ENCODE measurements at places on chromosomes 6 and 20.
A peak's percentile ranks its signal among the peaks of the same experiment; 100 is the strongest.

GRCh38 chr20:11509776-11510175 is 407.9 kb upstream of the BTBD3 start:
- DNase-seq: no peak

- peak; percentile 41 for DNase-seq
Observed at GRCh38 chr6:111793711-111794111, 79.5 kb downstream of the FYN start.

DNA sequence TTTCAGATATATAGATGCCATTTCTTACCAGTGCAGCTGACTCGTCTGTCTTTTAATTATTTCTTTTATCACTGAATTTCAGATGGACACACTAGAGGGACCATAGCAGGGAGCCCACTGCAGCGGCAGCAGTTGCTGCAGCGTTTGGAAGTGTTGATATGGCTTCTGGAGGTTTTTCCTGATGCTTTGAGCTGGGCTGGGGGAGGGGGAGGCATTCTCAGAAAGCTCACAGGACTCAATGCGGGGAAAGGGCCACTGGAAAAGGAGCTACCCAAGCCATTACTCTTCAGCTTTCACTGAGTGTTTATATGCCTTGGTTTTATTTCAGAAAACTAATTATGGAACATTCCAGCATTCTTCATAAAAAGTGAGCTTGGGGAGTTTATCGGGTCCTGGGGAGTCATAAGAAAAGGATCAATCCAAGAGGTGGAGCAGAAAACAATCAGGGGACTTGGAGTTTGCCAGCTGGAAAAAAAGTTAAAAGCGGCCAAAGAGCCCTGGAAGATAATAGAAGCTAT is 740.4 kb upstream of the FLRT3 start:
- no peak for DNase-seq

- no peak for DNase-seq
Observed at GRCh38 chr6:107870381-107870780, 46.3 kb upstream of the SCML4 start.

DNA sequence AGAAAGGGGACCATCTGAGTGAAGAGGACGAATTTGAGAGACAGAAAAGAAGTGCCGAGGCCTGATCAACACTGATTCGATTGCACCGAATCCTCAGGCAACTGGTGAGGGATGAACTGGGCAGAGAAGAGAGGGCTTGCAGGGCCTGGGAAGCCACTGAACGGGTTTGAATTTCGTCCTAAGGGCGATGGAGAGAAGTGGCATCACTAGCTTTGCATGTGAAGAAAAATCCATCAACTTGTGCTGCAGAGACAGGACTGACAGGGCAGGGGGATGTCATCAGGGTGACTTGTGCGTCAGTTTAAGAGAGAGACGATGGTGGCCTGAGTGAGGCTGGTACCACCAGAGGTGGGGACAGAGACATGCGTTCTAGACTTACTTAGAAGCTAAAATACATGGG is 73.7 kb upstream of the SLC22A23 start:
- DNase-seq: no peak

DNA sequence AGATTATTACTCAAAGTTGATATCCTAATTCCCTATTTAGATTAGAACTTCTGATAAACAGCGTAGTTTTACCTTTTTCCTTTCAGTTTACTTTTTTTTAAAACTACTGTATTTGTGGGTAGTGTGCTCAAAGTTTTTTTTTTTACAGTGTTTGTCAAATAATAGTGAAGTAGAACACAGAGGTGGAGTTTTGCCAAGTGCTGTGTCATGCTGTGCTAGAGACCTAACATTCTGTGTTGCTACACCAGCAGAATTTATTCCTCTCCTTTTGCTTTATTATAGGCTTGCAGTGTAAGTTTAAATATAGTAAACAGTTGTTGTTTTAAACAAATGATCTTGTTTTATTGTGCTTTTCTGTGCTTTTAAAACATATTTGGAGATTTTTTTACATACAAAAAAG is 125.4 kb downstream of the HIVEP1 start:
- DNase-seq: no peak

DNA sequence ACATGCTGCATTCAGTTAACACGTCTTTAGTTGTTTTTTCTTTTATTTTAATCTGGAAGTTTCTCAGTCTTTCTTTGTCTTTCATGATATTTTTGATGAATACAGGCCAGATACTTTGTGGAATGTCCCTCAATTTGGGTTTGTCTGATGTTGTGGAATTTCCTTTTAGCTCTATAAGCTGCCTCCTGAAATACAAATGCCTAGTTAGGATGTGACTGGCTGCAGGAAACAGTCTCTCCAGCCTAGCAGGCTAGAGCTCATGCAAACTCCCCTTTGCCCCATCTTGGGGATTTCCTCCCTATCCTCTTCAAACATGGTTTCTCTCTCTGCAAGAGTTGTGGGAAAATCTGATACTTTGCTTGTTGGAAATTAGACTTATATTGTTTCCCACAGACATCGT is 89.3 kb upstream of the JAG1 start:
- DNase-seq: no peak

DNA sequence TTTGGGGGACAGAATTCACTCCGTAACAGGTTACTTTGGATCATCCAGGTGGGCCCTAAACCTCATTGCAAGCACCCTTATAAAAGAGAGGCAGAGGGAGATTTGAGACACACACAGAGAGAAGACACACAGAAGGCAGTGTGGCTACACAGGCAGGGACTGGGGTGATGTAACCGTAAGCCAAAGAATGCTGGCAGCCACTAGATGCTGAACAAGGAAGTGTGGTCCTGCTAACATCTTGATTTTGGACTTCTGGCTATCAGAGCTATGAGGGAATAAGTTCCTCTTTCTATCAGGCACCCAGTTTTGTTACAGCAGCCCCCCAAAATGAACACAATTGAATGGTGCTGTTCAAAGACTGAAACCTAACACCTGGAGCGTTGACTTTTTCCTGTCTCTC is 191.3 kb upstream of the MYLIP start:
- DNase-seq: no peak

- DNase-seq: no peak
Observed at GRCh38 chr6:148793721-148794120, 46.9 kb downstream of the UST start.

DNA sequence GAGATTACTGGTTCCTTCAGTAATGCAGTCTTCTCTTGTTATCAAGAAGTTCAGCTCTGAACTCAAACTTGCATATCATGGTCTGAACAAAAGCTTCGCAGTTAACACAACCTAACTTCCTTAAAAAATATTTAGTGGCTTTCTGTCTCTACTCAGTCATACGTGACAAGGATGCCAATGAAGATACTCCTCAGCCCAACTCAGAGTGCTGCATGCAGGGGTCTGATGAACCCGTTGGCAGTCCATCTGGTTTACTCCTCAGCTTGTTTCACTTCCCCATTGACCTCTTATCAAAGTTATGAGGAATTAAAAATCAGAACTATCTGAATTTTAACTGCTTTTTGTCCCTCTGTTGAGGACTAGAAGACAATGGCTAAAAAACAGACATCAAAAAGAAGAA is 56.6 kb upstream of the RIN2 start:
- no peak for DNase-seq

GRCh38 chr6:118705544-118706491 is 54.4 kb upstream of the CEP85L start:
- no peak for DNase-seq

- DNase-seq: no peak
Observed at GRCh38 chr6:15017803-15018202, 228.1 kb upstream of the JARID2 start.

- DNase-seq: no peak
Observed at GRCh38 chr6:33171880-33172687, 20.2 kb downstream of the COL11A2 start.

- no peak for DNase-seq
Observed at GRCh38 chr6:113364766-113365165, 492.4 kb upstream of the MARCKS start.

GRCh38 chr20:58619077-58619863 is 31.8 kb upstream of the STX16 start:
- DNase-seq: peak; percentile 71

GRCh38 chr6:136016228-136017225 is 165.0 kb downstream of the PDE7B start:
- no peak for DNase-seq

DNA sequence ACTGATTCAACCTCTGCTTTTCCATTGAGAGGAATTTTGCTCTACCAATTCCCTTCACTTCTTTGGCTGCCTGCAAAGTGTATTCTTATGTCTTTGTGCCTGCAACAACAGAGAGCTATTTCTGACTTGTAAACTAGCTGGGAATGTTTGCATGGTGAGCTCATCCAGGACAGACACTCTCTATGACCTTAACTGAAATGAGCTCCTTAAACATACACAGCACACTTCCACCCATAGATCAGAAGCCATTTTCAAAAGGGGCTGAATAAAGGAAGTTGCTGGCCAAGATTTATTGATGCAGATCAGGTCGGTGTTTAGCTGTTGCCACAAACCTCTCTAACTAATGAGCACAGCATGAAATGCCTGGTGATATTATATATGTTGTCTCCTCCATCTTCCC is 377.7 kb downstream of the BTBD9 start:
- no peak for DNase-seq

- DNase-seq: no peak
Observed at GRCh38 chr6:21710216-21710615, 116.7 kb downstream of the SOX4 start.

- DNase-seq: no peak
Observed at GRCh38 chr6:97401533-97401932, 118.5 kb upstream of the MMS22L start.

GRCh38 chr6:39948199-39948791 is 14.0 kb upstream of the MOCS1 start:
- DNase-seq: no peak

- DNase-seq: no peak
Observed at GRCh38 chr6:108902382-108902792, 54.2 kb downstream of the ARMC2 start.

- DNase-seq: no peak
Observed at GRCh38 chr20:23407781-23408464, 13.4 kb downstream of the NAPB start.

DNA sequence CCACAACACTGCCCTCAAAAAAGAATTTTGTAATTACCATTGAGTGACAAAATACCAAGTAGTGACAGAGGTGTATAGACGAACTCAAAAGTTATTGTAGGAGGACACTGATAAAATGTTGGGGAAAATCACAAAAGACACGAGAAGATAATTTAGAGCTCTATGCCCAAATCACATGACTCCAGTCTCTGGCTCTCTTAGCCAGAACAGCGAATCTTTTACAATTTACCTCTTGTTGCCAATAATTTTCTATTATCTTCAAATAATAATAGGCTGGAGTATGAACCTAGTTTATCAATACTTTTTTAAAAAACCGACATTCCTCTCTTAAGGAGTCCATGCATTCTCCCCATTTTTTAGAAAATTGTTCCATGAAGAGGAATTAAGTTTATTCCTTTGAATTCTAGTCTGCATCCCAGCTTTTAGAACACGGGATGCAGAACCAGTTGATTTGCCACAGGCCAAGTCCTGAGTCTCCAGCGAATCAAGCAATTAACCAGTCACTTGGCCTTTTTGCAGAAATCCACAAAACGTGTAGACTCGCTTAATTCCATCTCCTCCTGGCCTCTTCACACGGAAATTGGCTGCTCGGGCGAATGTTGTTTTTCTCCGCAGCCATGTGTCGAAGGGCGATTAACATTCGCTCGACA is 507 bp upstream of the RIPPLY2 start:
- DNase-seq: no peak

DNA sequence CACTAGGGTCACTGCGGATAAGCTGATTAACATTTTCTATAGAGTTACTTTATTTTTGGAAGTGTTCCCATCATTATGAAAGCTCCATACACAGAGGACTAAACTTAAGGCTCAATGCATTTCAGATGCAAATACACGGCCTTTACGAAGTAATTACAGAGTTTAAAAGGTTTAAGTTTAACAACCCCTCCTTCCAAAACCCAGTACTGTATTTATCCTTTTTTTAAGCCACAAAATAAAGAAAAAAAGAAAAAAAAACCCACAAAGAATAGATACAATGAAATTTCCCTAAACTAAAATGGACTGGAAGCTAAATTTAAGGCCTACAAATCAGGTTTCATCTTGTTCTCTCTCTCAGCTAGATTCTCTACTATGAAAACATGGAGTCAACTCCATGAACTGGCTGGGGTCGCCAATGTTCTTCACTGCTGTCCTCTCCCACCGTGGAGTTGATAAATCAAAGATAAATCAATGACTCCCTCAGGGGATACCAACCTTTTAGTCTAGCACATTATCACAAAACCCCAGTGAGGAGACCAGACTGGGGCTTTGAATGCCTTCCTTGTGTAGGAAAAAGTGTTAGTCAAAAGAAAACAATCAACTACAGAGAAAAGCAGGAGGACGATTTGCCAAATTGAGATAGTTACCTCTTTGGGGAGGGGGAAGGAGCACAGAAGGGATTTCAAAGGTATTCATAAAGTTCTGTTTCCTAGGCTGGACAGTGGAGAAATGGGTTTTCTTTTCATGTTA is 52.5 kb downstream of the TNFRSF21 start:
- no peak for DNase-seq

GRCh38 chr6:45677381-45678284 is 299.9 kb upstream of the SUPT3H start:
- no peak for DNase-seq

- no peak for DNase-seq
Observed at GRCh38 chr6:90478278-90478677, 108.6 kb downstream of the MAP3K7 start.

- peak; percentile 18 for DNase-seq
Observed at GRCh38 chr6:36955136-36955535, 598 bp downstream of the PI16 start.

DNA sequence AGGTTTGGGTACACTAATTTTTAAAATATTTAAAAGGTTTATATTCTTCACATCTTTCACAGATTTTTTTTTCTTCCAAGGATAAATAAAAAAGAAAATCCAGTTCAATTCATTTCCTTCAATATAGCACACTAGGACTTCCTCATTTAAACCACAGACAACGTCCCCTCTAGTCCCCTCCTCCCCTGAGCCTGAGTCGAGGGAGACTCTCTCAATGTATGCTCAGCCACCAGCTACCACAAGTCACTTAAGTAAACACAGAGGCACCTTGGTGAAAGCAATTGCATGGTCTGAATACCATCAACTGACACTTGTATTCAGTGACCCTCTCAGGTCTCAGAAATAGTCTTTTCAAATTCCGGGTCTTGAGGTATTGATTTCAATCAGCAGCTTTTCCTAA is 88.6 kb downstream of the SIM1 start:
- no peak for DNase-seq

DNA sequence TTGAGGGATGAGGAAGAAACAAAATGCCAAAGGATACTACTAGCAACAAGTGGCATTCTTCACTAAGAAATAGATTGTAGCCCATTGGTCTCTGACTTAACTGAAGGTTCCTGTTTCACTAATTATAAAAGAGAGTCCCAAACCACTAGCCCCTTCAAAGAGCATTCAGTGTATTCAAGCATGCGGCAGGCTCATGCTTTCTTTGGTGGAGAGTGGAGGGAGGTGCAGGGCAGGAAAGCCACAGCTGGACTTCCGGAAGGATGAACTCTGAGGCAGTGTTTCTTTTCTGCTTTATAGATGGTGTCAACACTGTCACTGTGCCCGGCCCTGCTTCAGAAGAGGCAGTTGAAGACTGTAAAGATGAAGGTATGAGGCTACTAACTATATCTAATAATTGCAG is 636.1 kb downstream of the KIF16B start:
- no peak for DNase-seq
